ENCODE measurements at places on chromosomes 6 and 20.

DNA sequence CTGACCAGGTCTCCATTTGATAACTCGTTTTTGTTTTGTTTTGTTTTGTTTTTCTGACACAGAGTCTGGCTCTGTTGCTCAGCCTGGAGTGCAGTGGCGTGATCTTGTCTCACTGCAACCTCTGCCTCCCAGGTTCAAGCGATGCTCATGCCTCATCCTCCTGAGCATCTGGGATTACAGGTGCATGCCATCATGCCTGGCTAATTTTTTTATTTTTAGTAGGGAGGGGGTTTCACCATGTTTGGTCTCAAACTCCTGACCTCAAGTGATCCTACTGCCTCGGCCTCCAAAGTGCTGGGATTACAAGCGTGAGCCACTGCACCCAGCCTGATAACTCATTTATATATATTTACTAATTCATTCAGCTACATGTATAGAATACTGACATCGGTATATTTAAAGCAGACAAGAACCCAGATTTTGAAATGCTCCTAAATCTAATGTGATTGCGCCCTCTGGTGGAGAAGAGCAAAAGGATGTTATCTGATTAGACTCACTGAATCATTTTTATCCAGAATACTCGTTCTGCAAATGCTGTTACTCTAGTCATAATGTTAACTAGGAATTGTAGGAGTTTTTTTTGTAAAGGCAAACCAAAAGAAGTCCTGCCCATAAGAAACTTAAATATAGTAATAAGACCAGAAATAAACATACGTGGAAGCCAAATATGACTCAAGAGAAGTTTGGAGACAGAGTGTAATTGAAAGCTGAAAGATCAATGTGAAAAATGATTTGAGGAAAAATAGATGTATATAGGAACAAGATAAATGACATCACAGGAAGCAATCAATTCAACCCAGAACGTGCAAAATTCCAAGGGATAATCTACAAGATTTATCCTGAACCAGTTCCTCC lies 5.3 kb upstream of the COL12A1 start:
- peak; percentile 38 for DNase-seq

- DNase-seq = no peak
Observed at GRCh38 chr6:3714768-3715167, 36.7 kb downstream of the PXDC1 start.

GRCh38 chr6:125097186-125097585 lies 56.4 kb upstream of the TPD52L1 start:
- no peak for DNase-seq

- DNase-seq = no peak
Observed at GRCh38 chr6:87504441-87504840, 31.7 kb downstream of the SLC35A1 start.

GRCh38 chr6:17381424-17382147 lies 11.8 kb upstream of the CAP2 start:
- DNase-seq = no peak

DNA sequence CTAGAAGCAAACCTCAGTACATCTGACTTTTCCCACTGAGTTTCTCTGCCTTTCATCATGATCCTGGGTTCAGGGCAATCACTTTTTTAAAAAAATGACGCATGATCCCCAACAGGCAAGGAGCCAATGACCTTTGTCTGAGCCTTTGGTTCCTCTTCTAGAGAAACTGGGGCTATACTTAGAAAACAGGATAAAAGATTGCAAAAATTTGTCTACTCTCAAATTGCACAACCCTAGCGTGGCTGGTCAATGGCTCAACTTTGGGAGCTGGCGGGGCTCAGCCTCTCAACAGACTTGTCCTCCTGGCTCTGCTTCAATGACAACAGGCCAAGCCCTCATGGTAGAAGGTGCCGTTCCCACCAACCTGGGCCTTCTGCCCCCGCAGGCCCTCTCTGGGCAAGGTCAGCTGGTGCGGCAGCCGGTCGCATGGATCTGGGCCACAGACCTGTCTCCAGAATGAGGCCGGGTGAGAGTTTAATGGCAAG lies 48.7 kb downstream of the PDYN start:
- DNase-seq = no peak

GRCh38 chr20:57904314-57905105 lies 194.7 kb upstream of the PMEPA1 start:
- no peak for DNase-seq

DNA sequence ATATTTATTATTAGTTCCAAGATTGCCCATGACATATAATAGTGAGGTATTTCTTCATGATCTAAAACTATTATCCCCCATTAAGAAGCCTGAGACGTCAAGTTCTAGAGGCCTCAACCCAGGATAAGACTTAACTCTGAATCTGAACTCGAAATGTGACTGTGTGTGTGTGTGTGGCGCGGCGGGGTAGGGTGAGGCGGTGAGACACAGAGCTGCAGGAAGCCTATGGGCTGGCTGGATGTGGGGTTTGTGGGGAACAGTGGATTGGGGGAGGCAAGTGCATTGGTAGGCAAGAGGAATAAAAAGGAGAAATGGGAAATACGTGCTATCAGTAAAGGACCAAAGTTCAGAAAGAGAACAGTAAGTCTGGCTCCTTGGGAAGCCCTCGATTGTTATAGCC lies 66.5 kb upstream of the RNF146 start:
- DNase-seq = no peak

- no peak for DNase-seq
Observed at GRCh38 chr6:5623769-5624168, 362.5 kb downstream of the FARS2 start.

DNA sequence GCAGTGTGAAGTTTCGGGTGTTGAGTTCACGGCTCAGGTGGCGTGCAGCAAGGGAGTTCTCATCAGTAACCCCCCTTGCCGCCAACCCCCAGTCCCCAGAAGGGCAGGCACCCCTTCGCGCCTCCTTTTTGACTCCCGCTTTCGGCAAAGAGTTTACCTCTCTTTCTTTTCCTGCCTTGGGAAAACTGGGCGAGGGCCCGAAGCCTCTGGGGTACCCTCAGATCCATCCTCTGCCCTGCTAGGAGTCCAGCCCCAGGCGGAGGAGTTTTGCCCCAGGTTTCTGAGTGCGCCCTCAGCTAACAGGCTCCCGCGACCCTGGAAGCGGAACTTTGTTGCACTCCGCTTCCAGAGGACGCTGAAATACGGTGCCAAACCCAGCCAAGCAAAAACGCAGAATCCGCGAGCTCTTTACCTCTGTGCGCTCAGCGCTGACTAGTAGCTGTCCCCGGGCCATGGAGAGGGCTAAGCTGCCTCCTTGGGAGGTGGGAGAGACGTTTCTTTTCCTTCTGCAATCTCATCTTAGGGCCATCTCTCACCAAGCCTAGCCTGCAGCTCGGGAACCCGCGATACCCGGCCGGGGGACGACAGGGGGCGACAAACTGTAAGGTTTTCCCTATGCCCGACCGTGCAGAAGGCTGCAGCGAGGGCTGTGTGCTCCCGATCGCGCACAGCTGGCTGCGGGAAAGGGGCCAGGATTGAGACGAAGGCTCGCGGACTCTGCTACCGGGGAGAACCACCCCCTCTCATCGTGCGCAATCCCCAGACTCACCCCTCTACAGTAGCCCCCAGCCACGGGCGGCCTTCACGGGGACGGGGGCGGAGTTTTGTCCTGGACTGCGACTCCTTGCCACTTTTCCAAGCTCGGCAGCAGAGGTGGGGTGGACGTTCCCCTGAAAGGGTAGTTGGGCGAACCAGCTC lies 2.7 kb upstream of the PAX1 start:
- peak; percentile 28 for DNase-seq

DNA sequence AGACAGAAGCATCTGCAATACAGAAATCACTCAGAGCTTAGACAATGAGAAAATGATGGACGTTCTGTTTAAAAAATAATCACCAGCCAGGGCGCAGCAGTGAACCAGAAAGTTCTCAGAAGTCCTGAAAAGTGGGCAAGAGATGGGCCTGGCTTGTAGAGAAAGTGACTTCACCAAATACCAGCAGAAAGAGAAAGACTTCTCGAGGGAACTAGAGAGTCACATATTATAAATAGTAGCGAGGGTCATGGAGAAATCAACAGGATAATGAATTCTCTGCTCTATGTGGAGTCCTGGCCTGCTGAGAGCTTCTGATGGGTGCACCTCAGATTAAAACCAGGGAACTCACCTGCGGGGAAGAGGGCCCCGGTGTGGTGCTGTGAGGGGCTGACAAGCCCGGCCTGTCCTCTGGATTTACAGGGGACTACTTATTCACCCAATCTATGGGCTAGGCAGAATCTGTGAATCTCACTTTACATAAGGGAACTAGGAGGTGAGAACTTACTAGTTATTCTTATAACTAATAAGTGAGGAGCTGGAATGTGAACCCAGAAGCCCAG lies 5.6 kb upstream of the RAMACL start:
- no peak for DNase-seq

DNA sequence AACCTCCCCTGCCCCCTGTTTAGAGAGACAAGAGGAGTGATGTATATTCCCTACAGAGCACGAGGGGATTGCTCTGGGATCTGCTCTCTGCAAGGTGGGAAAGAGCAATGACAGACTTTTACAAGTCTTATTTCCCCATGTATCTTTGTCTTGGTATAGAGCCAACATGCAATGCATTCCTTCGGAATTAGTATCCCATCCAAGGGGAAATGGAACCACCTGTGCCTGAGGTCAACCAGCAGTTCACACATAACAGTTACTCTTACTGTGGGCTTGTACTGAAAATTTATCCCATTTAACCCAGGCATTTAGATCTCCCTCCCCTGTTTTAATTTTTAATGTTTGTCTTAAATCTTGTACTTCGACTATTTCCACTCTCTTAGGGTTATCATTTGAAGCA lies 250.4 kb downstream of the C6orf118 start:
- DNase-seq = no peak

GRCh38 chr6:148906386-148906785 lies 159.6 kb downstream of the UST start:
- DNase-seq = no peak

GRCh38 chr6:12051861-12052368 lies 39.8 kb downstream of the HIVEP1 start:
- DNase-seq = peak; percentile 62

DNA sequence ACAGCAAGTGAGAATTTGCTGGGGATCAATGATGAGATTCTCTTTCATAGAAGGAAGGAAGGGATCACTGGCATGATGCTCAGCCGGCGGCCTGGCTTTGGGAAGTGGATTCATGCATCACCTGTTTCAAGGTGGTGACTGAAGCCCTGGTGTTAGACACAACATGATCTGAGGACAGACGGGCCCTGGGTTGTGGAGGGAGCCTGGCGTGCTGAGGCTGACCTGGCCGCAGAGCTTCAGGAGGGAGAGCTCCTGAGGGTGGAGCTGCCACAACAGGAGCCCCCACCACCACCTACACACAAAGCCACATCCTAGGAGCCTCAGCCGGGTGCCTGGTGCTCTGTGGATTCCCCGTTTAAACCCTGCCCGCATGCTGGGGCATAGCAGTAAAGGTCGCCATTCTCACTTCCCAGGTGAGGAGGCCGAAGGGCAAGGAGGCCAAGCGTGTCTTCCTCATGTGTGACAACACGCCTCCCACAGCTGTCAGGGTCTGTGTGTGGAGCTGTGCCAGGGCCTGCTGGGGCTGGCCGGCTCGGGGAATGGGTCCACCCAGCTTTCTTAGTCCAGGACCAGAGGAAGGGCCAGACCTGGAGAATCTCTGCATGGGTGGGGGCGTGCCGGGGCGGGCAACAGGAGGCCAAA lies 107.0 kb downstream of the ERMARD start:
- DNase-seq = no peak

DNA sequence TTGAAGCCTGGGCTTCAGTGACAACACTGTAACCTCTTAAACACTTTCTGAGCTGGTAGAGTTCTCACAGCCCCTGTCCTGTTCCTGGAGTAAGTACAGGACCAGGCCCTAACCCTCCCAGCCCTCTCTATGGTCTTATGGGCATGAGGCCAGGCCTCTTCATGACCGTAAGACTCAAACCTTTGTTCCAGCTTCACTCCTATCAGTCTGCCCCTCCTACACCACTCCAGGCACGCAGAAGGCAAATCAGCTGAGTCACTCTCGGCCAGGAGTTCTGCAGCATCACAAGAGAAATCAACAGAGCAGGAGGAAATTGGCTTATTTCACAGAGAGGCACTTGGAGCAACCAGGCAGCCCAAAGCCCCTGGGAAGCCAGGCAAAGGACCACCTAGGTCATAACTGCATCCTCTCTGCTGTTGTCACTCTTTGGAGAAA lies 25.3 kb upstream of the CHD6 start:
- DNase-seq = no peak

- no peak for DNase-seq
Observed at GRCh38 chr6:148441454-148441911, 98.8 kb downstream of the SASH1 start.

DNA sequence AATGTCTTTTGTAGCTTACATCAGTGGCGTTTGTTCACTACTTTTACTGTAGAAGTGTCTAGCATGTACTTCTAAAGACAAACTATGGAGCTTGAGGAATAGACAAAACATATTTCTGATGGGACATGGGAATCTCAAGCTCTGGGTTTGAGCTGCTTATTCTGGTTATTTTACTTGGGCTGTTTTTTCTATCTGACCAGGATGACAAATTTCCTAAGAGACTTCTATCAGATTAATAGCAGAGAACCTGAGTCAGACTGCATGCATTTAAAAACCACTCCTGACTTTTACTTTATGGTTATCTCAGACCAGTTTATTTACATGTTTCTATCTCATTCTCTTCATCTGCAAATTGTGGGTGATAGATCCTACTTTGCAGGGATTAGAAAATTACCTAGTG lies 1282.3 kb upstream of the GJE1 start:
- DNase-seq = no peak

GRCh38 chr6:125312478-125312877 lies 10.7 kb upstream of the HDDC2 start:
- no peak for DNase-seq

GRCh38 chr20:645318-646106 lies 7.5 kb downstream of the SRXN1 start:
- DNase-seq = peak; percentile 87

- no peak for DNase-seq
Observed at GRCh38 chr6:84432619-84433018, 205.2 kb upstream of the CEP162 start.

DNA sequence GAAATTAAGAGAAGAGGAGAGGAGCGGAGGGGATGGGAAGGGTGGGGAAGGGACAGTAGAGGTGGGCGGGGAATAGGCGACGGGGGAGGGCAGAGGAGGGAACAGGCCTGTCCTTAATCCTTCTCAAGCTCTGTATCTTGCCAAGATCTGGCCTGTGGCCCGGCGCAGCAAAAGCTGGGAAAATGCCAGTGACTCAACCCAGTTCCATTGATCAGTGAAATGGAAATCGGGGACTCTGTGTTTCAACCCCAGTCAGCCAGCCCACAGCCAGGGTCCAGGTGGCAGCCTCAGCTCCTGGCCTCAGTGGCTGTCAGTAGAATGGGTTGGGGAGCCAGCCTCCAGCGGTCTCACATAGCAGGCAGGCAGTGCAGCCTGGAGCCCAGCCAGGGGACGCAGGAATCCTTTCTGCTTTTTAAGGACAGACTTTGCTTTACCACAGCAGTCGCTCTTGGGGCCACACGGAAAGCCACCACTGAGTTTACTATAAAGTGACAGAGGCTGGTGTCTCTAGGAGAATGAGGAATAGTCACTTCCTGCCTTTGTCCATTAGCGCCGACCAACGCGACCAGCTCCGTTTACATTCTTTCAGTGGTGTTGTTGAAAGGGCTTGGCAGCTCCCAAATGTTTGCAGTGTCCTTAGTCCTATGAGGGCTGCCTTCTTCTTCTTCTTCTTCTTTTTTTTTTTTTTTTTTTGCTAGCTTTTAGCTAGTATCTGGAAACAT lies 128.0 kb downstream of the RIN2 start:
- no peak for DNase-seq

Measured in germinal center (tissue), 1 donor.